Activated T-helper 2 cell treated with anti-CD3 and anti-CD28 coated beads, Interferon-gamma antibody, Interleukin-2, Interleukin-4, amounts not matched to agents 10 μg/mL and 5 μg/mL and 100 μg/mL, durations not matched to agents 14 hours and 24 hours and 36 hours (primary cell): ENCODE measurements at places on chromosomes 6 and 20. TPM values are rescaled to one million over a fixed set of nuclear protein-coding genes. Genes with fewer than 3 reads are reported as not detected.

The CUTA gene
- total RNA-seq = 143 and 146 TPM in 2 replicates

The SMPDL3A gene
- 1.3 and 1.6 TPM in 2 replicates for total RNA-seq

The CCN5 gene
- not detected in 2 replicates for total RNA-seq

The PNLDC1 gene
- 0.32 and 0.74 TPM in 2 replicates for total RNA-seq

The BHLHE23 gene
- not detected in 2 replicates for total RNA-seq

DNA sequence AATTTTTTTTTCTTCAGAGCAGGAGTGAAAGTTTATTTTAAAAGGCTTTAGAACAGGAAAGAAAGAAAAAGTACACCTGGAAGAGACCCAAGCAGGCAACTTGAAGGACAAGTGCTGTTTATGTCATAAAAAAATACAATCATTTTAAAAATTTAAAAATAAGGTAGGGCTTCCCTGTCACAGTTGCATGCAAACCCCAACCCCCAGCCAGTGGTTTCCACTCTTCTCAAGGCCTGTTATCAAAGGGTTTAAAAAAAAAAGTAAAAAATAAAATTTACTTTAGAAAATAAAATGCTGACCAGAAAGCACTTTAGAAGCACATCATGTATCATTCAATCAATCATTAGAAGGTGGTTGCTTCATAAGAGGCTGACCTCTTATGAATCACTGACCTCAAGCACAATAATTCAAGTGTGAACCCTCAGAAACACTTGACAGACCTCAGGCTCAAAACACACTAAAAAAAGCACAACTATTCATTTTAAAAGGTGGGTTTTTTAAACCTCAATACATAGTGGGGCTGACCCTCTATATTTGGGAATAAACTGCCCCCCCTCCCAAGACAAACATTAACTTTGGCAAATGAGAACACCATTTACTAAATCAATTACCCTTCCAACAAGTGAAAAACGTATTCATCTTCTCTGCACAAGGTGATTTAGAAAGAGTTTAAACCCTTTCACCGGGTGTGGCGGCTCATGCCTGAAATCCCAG, 15.6 kb downstream of the ILRUN start:
- no peak for DNase-seq

GRCh38 chr20:44170816-44171410, 16.1 kb downstream of the JPH2 start:
- DNase-seq = no peak

GRCh38 chr6:130969791-130970491, 93.1 kb downstream of the EPB41L2 start:
- no peak for DNase-seq

The CHMP4B gene
- total RNA-seq = 113 and 116 TPM in 2 replicates

GRCh38 chr20:36629719-36630681, 16.0 kb downstream of the SLA2 start:
- peak; percentile 45 for DNase-seq

DNA sequence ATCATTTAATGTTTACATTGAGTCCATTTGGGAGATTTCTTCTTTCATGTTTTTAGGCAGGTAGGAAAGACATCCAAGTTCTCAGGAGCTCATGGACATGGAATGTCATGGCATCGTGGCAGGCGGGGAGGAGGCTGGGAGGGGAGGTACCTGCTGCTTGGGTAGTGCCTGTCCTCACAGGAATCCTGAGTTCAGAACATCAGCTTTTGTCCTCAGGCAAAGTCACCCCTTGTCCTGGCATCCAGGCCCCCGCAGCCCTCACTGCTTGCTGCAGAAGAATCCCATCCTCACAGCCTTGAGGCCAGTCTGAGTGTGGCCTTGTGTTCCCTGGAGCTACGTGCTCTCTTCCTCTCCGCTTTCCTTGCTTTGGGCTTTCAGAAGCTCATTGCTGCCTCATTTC, 157.4 kb downstream of the CFAP61 start:
- DNase-seq = no peak

DNA sequence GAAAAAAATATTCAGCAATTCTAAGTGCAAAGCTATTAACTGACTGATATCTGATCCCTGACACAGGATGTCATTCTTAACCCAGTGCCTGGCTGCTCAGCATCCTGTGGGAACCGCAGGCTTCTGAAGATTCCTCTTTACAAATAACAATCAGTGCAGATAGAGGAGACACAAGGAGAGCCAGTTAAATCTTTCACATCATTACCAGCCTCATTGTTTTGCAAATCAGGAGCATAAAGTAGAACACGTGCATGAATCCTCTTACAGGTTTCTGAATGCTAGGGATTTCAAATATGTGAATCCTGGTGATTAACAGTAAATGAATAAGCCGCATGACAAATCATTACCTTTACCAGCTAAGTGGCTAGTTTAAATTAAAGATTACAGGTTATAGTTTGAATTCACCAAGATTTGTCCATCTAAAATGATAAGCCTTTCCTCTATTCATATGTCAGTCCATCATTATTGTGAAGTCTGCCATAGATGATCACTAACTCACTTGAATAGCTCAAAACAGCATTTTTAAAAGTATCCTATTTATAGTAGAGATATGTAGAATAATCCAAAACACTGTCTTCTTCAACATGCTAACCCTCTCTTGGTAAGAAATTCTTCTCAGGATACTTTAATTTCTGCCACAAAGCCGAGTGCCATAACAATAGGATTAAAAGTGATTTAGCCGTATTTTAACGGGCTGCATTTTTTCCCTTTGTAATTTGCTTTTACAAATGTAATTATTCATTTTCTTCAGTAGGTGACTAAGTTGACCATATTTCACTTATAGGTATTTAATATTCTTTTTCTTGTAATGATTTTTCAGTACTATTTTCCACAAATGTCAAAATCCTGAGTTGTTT, 367.3 kb upstream of the EPHA7 start:
- DNase-seq = no peak
